ENCODE measurements at places on chromosomes 4 and X. TPM values are rescaled to one million over a fixed set of nuclear protein-coding genes. Genes with fewer than 3 reads are reported as not detected.

Gene HERC6
- 6.5 TPM for total RNA-seq

GRCh38 chrX:87664381-87664780, 146.8 kb downstream of the KLHL4 start:
- H3K36me3 ChIP-seq = no peaks in the 10 kb centered on the region
- no peak overlapping the region for H3K27ac ChIP-seq
- DNase-seq = peak; percentile 43
- H3K4me1 ChIP-seq = peaks cover 6% of the 10 kb centered on the region
- no peak overlapping the region for H3K4me3 ChIP-seq
- no peaks in the 10 kb centered on the region for H3K27me3 ChIP-seq

GRCh38 chr4:162943263-162943662, 223.4 kb downstream of the NAF1 start:
- peak; percentile 21 for DNase-seq
- no peak overlapping the region for H3K4me3 ChIP-seq
- no peaks in the 10 kb centered on the region for H3K27me3 ChIP-seq
- H3K27ac ChIP-seq = no peak overlapping the region
- H3K36me3 ChIP-seq = no peaks in the 10 kb centered on the region

GRCh38 chr4:161404346-161405110, 759.3 kb downstream of the FSTL5 start:
- 0 out of 2 replicates have a peak, but pooled peaks cover 8% of the 10 kb centered on the region for H3K4me1 ChIP-seq
- H3K4me3 ChIP-seq = no peak overlapping the region
- no peaks in the 10 kb centered on the region for H3K27me3 ChIP-seq
- H3K36me3 ChIP-seq = no peaks in the 10 kb centered on the region

DNA sequence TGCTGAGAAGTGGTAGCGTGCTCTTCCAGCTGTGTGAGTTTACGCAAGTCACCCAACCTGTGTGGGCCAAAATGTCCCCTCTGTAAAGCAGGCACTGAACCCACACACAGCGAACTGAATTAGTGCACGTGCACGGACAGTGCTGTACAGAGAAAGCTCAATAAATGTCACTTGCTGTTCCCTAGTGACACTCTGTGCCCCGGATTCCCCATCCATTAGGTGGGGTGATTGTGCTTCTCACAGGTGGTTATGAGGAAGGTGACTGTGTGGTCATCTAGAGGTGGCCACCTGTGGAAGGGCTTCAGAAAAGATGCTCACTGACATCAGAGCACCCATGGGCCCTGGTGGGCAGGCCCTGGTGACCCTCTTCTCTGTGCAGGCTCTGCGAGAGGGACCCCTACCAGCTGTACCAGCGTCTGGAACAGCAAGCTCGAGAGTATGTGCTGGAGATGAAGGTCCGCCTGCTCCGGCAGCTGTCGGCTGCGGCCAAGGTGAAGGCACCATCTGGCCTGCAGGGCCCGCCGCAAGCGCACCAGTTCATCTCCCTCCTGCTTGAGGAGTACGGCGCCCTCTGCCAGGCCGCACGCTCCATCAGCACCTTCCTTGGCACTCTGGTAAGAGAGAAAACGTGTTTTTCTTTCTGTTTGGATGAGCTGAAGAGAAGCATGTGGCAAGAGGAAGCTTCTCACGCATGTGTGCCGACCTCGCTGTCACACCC, 94.3 kb downstream of the FAM193A start:
- H3K27me3 ChIP-seq = no peaks in the 10 kb centered on the region
- no peak overlapping the region for H3K27ac ChIP-seq
- no peaks in the 10 kb centered on the region for H3K4me1 ChIP-seq
- peak; percentile 35 for DNase-seq

GRCh38 chr4:98573791-98574190, 84.6 kb downstream of the TSPAN5 start:
- H3K36me3 ChIP-seq = no peaks in the 10 kb centered on the region
- H3K4me1 ChIP-seq = peaks cover 3% of the 10 kb centered on the region
- no peak overlapping the region for H3K4me3 ChIP-seq
- DNase-seq = no peak

Gene RNF128
- 2.2 TPM for total RNA-seq

DNA sequence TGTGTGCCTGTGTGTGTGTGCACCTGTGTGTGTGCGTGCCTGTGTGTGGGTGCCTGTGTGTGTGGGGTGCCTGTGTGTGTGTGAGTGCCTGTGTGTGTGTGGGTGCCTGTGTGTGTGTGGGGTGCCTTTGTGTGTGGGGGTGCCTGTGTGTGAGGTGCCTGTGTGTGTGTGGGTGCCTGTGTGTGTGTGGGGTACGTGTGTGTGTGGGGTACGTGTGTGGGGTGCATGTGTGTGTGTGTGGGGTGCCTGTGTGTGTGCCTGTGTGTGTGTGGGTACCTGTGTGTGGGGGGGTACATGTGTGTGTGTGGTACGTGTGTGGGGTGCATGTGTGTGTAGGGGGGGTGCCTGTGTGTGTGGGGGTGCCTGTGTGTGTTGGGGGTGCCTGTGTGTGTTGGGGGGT, 73.4 kb upstream of the HGFAC start:
- DNase-seq = no peak
- H3K4me3 ChIP-seq = no peak overlapping the region
- H3K27ac ChIP-seq = no peak overlapping the region
- H3K27me3 ChIP-seq = no peaks in the 10 kb centered on the region
- H3K4me1 ChIP-seq = peaks cover 27% of the 10 kb centered on the region
- H3K36me3 ChIP-seq = no peaks in the 10 kb centered on the region

Gene GUF1
- 39.9 TPM for total RNA-seq

Data from GM23338 (cell line).